ENCODE measurements at places on chromosomes 16 and 17. TPM values are rescaled to one million over a fixed set of nuclear protein-coding genes. Genes with fewer than 3 reads are reported as not detected.

Gene GHDC
- polyA plus RNA-seq, result 10.5 TPM

DNA sequence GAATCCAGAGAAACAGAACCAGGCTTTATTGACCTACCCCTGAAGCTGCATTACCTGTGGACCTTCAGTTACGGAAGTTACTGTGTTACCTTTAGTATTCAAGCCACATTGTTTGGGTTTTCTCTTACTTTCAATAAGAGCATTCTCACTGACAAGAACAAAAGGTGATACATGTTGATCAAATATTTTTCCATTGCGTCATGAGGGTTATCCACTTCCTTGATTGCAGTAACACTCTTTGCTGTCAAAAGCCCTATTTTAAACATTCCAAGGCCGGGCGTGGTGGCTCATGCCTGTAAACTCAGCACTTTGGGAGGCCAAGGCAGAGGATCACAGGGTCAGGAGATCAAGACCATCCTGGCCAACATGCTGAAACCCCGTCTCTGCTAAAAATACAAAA lies 28.6 kb upstream of the PAFAH1B1 start:
- DNase-seq, result no peak

Gene C16orf96
- 0.02 TPM for polyA plus RNA-seq

- DNase-seq, result peak; percentile 55
These were observed 4.4 kb downstream of the CYBA start for GRCh38 chr16:88646345-88647034.

Gene KRT9
- polyA plus RNA-seq, result not detected

Data from right cardiac atrium (tissue), 5 donors.